ENCODE measurements at places on chromosomes 12 and 14. TPM values are rescaled to one million over a fixed set of nuclear protein-coding genes. Genes with fewer than 3 reads are reported as not detected.

Gene KRT85
- not detected for total RNA-seq

DNA sequence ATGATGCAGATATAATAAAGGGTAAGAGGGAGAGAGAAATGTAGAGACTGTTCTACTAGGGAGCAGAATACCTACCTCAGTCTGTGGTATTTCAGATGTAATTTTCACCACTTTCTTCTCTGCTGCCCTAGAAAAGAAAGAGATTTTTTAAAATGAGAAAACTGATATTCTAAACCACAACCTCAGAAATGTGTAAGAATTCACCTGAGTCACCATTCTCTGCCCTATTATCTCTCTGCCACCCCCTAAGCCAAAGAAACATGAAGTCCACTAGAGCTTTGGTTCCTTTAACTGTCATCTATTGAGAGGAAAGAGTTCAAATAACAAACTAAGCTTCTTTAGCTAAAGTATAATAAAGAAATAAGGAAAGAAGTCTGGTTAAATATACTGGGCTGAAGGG is 21.6 kb downstream of the SARNP start:
- DNase-seq: peak; percentile 9

DNA sequence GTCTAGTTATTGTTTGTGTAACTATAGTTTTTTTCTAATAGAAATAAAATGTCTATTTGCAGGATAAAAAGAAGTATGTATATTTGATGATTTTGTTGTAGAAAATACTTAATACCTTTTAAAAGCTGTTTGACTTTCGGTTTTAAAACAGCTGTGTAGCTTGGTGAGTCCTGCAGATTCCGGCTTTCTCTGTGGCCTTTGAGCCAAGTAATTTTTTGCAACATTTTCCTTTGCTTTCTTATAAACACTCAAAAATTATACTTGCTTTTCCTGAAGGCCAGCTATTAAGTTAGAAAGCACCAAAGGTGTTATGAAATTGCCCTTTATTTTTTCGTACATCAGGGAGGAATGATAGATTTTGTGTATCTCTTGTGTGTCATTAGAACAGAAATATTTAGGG is 63.6 kb downstream of the CRADD start:
- peak; percentile 67 for DNase-seq

Gene TAS2R50
- 2.3 TPM for total RNA-seq

Gene SRRM4
- not detected for total RNA-seq

DNA sequence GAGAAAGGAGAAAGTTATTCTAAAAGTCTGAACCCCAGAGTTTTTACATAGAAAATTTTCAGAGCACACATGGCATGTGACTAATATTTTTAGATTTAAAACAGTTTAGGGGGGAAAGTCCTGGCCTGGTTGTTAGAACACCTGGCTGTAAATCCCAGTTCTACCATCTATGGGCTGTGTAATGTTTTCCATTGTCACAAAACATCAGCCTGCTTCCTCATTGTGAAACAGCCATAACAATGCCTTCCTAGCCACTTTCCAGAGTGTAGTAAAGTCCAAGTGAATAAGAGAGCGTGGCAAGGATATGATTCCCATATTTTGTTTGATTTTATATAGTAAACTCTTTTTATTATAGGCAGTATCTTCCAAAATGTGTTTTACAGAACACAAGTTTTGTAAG is 310.0 kb upstream of the DCN start:
- no peak for DNase-seq

- peak; percentile 55 for DNase-seq
Observed at GRCh38 chr12:115199831-115200230, 515.9 kb upstream of the TBX3 start.

Measured in fibroblast of lung (primary cell).